ENCODE measurements at places on chromosomes 4 and X.

DNA sequence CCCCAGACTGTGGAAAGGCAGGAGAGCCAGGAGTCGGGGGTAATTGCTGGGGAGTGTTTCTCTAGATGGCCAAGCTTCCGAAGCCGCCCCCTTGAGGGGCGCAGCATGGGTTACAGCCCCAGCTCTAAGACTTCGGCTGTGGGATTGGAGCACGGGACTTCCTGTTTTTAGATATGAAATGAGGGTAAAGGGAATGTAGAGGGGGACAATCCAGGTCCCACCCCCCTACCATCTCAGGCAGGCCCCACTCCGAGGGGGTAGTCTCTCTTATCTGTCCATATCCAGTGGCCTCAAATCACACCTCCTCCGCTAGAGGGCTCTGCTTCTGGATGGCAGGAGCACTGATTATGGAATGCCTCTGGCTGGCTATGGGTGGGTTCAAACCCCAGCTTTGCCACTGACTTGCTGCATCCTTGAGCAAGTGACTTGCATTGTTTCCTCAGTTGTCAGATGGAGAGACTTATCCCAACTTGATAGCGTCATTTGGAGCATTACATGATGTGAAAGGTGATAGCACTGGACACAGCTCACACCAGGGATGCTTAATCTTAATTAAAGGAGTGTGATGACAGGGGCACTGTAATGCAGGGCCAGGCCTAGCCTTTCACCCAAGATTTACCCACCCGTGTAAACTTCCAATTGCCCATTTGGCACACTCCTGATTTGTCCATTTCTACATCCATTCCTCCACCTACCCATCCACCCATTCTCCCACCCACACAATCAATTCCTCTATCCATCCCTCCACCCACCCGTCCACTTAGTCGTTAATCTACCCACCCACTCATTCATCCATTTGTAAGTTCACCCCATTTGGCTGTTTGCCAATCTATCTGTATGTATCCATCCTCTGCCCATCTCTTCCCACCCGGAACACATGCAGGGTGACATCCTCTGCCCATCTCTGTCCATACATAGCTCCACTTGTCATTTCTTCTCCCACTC lies 848 bp upstream of the KCND1 start:
- no peaks in the 10 kb centered on the region for H3K4me1 ChIP-seq
- H3K36me3 ChIP-seq: peaks cover 13% of the 10 kb centered on the region
- no peak overlapping the region for H3K27ac ChIP-seq
- peak overlapping the region; percentile 49 for H3K4me3 ChIP-seq
- DNase-seq: no peak
- no peaks in the 10 kb centered on the region for H3K27me3 ChIP-seq

GRCh38 chr4:160811956-160812355 lies 1351.8 kb downstream of the FSTL5 start:
- H3K4me3 ChIP-seq: no peak overlapping the region
- H3K4me1 ChIP-seq: no peaks in the 10 kb centered on the region
- DNase-seq: no peak
- H3K27ac ChIP-seq: no peak overlapping the region
- H3K27me3 ChIP-seq: no peaks in the 10 kb centered on the region

DNA sequence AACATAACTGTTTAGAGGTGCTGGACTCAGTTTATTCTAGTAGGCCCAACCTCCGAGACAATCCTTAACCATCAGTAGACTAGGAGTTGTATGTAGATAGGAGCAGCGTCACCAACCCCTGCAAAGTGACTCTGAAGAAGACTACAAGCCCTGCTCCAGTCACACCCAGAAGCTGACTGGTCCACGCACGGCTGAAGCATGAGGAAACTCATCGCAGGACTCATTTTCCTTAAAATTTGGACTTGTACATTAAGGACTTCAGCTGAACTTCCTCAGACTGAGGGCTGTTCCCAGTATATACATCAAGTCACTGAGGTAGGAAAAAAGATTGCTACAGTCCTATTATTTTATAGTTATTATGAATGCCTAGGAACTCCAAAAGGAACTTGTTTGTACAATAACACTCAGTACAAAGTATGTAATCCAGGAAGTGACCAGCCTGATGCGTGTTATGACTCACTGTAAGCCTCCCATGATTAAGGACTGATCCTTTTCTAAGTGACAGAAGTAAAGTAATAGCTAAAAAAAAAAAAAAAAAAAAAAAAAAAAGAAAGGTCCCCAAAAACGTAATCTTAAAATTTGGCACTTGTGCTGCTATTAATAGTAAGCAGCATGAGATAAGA lies 41.6 kb upstream of the UGT2B7 start:
- H3K36me3 ChIP-seq: no peaks in the 10 kb centered on the region
- H3K4me3 ChIP-seq: no peak overlapping the region
- no peak overlapping the region for H3K27ac ChIP-seq
- DNase-seq: no peak
- no peaks in the 10 kb centered on the region for H3K27me3 ChIP-seq
- H3K4me1 ChIP-seq: peaks cover 3% of the 10 kb centered on the region

DNA sequence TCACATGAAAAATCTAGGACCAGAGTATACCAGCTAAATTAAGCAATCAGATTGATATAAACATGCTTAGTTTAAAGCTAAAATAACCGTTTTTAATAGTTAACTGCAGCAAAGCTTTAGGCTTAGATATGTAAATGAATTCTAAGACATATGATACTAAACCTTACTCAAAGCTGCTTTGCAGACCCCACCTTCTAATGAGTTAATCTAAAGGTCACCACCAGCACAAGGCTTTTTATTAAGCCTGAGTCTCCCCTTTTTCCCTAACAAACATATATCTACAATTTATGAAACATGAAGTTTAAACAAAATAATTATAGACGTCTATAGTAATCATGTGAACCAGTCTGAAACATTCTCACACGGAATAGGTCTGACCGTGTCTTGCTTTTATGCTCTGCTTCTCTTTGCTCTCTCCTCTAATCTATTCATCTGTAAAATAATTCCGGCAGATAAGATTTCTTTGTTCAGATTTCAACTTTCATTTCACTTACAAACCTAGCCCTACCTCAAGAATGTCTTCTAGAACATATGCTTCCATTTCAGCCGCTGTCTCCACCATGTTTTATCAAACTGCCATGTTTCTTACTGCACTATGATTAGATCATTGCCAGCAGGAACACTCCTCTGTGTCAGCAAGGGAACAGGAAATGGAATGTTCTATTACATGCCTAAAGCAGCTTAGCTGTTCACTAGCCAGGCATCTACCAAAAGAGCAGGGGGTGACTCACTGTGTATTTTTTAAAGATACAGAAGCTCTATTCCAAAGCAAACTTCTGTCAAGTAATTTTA lies 35.9 kb downstream of the ANKRD17 start:
- H3K4me3 ChIP-seq: no peak overlapping the region
- H3K4me1 ChIP-seq: no peaks in the 10 kb centered on the region
- no peaks in the 10 kb centered on the region for H3K27me3 ChIP-seq
- DNase-seq: no peak
- H3K36me3 ChIP-seq: no peaks in the 10 kb centered on the region

DNA sequence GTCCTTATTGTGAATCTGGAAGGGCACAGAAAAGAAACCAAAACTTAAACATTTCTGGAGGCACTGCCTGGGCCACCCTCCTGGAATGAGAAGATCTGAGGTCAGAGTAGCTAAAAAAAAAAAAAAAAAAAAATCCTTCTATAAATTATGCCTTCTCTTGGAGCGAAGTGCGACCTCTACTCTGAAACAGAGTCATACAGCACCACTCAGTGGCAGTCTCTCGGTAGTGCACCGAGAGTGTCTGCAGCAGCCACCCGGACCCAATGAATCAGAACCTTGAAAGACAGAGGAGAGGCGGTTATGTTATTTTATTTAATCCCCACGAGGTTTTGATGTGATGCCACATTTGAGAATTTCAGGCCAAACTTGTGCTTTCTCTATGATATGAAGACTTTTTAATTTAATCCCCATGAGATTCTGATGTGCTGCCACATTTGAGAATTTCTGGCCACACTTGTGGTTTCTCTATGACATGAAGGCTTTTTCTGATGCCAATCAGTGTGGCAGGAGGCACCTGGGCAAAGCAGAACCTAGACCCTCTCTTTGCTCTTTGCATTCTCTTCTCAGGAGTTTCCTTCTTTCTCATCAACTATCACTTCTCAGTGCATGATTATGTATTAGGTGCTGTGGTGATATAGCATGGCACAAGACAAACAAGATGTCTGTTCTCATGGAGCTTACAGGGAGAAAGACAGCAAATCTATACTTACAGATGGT lies 5.6 kb upstream of the CT47C1 start:
- no peak overlapping the region for H3K4me3 ChIP-seq
- no peaks in the 10 kb centered on the region for H3K4me1 ChIP-seq
- no peak for DNase-seq
- H3K27ac ChIP-seq: no peak overlapping the region

GRCh38 chr4:28966982-28967381 lies 1753.2 kb upstream of the PCDH7 start:
- no peak overlapping the region for H3K27ac ChIP-seq
- no peak overlapping the region for H3K4me3 ChIP-seq
- no peaks in the 10 kb centered on the region for H3K27me3 ChIP-seq
- no peaks in the 10 kb centered on the region for H3K4me1 ChIP-seq
- no peaks in the 10 kb centered on the region for H3K36me3 ChIP-seq

- no peak overlapping the region for H3K27ac ChIP-seq
- H3K36me3 ChIP-seq: no peaks in the 10 kb centered on the region
- no peak for DNase-seq
- no peaks in the 10 kb centered on the region for H3K4me1 ChIP-seq
- H3K4me3 ChIP-seq: no peak overlapping the region
These were observed 119.4 kb downstream of the GRIA3 start for GRCh38 chrX:123303429-123303828.

DNA sequence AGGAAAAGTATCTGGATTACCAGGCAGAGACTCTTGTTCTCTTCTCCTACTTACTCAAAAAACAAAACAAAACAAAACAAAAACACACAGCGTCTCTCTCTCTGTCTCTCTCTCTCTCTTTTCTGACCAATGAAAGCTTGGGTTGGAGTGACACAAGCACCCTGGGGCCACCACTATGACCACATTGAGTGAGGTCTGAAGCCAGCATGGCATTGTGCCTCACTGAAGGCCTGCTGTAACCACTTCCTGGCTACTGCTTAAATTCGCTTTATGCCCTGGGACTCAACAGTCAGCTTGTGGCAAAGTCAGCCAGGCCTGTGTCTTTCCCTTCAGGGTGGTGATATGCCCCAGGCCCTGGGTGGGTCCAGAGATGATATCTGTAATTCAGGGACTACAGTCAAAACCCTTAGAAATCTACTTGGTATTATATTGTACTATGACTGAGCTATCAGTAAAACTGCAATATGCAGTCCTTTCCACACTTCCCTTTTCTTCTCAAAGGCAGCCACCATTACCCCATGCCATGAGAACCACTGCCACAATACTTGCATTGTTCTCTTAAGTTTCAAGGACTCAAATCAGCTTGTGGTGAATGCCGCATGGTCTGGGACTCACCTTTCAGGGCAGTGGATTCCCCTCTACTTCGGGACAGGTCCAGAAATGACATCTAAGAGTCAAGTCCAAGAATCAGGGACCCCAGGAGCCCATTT lies 606.8 kb upstream of the KLHL4 start:
- no peaks in the 10 kb centered on the region for H3K4me1 ChIP-seq
- H3K27me3 ChIP-seq: no peaks in the 10 kb centered on the region
- no peak overlapping the region for H3K4me3 ChIP-seq
- no peak overlapping the region for H3K27ac ChIP-seq

- H3K4me3 ChIP-seq: no peak overlapping the region
- H3K27me3 ChIP-seq: no peaks in the 10 kb centered on the region
- no peak overlapping the region for H3K27ac ChIP-seq
- H3K36me3 ChIP-seq: no peaks in the 10 kb centered on the region
These were observed 95.5 kb downstream of the EIF4E start for GRCh38 chr4:98833384-98833783.

DNA sequence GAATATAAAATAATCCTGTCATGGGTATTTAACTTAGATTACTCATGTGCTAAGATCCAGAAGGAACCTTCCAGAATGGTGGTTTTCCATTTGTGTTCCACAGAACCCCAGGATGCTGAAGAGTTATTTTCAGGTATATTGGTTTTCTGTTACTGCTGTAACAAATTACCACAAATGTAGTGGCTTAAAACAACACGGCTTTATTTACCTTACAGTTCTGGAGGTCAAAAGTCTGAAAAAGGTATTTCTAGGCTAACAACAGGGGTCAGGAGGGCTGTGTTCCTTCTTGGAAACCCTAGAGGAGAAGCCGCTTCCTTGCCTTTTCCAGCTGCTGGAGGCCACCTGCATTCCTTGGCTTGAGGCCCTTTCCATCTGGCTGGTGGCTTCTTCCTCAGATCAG lies 57.9 kb upstream of the HPSE start:
- H3K27me3 ChIP-seq: peaks cover 19% of the 10 kb centered on the region
- H3K4me1 ChIP-seq: peaks cover 2% of the 10 kb centered on the region
- H3K36me3 ChIP-seq: no peaks in the 10 kb centered on the region
- DNase-seq: no peak
- no peak overlapping the region for H3K27ac ChIP-seq
- no peak overlapping the region for H3K4me3 ChIP-seq

DNA sequence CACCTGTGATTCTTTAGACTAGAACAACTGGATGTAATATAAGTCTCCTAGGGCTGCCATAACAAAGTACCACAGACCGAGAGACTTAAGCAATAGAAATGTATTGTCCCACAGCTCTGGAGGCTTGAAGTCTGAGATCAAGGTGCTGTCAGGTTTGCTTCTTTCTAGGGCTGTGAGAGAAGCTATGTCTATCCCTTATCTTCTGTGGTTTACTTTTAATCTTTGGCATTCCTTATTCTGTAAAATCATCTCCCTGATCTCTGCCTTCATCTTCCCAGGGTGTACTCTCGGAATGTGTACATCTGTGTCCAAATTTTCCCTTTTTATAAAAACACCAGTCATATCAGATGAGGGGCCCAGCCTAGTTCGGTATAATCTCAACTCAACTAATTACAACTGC lies 10.3 kb upstream of the HOPX start:
- no peaks in the 10 kb centered on the region for H3K4me1 ChIP-seq
- no peaks in the 10 kb centered on the region for H3K36me3 ChIP-seq
- H3K27me3 ChIP-seq: no peaks in the 10 kb centered on the region

GRCh38 chrX:57918750-57919436 lies 8.6 kb upstream of the ZXDA start:
- H3K4me3 ChIP-seq: no peak overlapping the region
- no peaks in the 10 kb centered on the region for H3K27me3 ChIP-seq
- H3K4me1 ChIP-seq: no peaks in the 10 kb centered on the region
- H3K36me3 ChIP-seq: no peaks in the 10 kb centered on the region
- no peak for DNase-seq
- no peak overlapping the region for H3K27ac ChIP-seq

DNA sequence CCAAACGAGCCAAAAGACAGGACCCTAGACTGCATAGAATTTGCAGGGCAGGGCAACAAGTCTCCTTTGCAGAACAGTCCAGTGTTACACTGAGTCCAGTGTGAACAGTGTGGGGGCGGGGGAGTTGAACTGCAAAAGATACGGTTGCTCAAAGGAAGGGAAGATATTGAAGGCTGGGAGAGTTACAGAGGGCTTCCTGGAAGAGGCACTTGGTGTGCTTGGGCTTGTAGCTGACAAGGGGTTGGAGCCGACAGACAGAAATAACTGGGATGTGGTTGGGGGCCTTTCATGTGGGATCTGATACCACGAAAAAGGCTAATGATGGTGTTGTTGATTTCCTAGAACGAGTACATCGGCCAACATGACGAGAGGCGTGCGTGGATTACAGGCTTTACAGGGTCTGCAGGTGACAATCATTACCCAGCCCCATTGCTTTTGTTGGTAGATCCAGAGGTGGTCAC lies 6.1 kb downstream of the XPNPEP2 start:
- no peak overlapping the region for H3K27ac ChIP-seq
- H3K36me3 ChIP-seq: no peaks in the 10 kb centered on the region
- H3K4me1 ChIP-seq: no peaks in the 10 kb centered on the region
- no peaks in the 10 kb centered on the region for H3K27me3 ChIP-seq
- no peak overlapping the region for H3K4me3 ChIP-seq

GRCh38 chr4:108166441-108167315 lies 2.1 kb downstream of the LEF1 start:
- H3K27me3 ChIP-seq: peaks cover 59% of the 10 kb centered on the region
- no peak for DNase-seq
- no peak overlapping the region for H3K27ac ChIP-seq
- H3K36me3 ChIP-seq: no peaks in the 10 kb centered on the region
- peak overlapping the region; percentile 26 for H3K4me3 ChIP-seq
